ENCODE measurements at places on chromosomes 16 and 17.

DNA sequence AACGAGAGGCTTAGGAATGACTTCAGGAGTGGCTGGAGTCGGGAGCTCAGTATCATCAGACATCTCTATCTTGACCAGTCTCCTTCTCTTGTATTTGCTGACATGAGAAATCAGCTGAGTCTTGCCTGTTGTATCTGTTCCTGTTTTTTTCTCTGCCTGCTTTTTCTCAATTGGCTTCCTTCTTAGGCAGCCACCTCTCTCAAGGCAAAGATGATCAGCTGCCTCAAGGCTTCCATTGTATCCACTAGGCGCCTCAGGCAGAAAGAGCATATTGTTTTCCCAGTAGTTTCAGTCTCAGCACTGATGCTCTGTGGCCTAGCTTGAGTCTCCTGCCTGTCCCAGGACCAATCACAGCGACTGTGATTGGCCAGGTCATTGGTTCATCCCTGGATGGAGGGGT, 306.2 kb downstream of the CPPED1 start:
- DNase-seq: no peak

DNA sequence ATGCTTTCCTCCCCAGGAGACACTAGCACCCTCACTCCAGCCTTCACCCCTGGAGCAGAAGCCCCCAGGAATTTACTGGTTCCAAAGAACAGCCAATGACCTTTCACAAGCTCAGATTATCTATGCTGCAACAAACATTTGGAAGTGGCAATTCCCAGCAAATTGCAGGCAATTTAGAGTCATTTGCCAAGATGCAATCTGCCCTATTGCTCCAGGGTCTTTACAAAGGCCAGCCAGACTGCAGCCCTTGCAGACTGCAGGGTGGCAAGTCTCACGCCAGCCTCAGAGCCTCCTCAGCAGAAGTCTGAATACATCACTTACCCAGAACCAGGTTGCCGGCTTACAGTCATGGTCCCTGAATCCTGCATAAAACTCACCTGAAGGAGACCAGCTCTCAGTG, 21.8 kb downstream of the AXIN1 start:
- DNase-seq: no peak

GRCh38 chr17:9533441-9533840, 42.2 kb downstream of the STX8 start:
- DNase-seq: no peak

GRCh38 chr17:57985675-57985974, 2.4 kb downstream of the VEZF1 start:
- no peak for DNase-seq

DNA sequence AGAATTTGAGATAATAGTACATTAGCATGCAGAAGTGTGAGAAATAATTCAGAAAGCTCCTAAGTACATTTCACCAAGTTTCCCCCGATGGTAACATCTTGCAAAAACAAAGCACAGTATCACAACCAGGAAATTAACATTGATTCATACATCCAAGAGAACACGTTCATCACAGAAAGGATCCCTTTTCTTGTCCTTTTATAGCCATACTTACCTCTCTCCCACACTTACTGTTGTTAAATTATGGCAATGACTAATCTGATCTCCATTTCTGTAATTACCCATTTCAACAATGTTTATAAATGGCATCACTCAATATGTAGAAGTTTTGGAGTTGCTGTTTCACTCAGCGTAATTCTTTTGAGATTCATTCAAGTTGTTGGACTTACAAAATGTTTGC, 1260.0 kb downstream of the CDH8 start:
- no peak for DNase-seq

- no peak for DNase-seq
Observed at GRCh38 chr16:54265575-54266107, 20.9 kb downstream of the IRX3 start.

- no peak for DNase-seq
Observed at GRCh38 chr16:56835320-56835719, 29.7 kb upstream of the SLC12A3 start.

GRCh38 chr17:30519707-30520106, 42.5 kb downstream of the GOSR1 start:
- DNase-seq: peak; percentile 83

DNA sequence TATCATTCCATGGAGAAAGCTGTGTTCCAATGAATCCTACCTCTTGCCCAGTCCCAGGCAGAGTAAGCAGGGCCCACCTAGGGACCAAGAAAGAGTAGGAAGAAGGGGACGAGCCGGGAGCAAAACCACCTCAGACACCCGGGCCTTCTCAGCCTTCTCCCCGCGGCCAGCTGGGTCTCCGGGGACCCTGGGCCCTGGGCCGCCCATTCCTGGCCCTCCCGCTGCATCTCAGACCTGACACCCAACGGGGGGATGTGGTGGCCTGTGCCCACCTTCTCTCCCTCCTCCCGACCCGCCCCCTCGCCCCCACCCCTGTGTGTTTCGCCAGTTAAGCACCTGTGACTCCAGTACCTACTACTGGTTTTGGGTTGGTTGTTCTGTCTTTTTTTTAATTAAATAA, 11.4 kb upstream of the CACNG1 start:
- no peak for DNase-seq

DNA sequence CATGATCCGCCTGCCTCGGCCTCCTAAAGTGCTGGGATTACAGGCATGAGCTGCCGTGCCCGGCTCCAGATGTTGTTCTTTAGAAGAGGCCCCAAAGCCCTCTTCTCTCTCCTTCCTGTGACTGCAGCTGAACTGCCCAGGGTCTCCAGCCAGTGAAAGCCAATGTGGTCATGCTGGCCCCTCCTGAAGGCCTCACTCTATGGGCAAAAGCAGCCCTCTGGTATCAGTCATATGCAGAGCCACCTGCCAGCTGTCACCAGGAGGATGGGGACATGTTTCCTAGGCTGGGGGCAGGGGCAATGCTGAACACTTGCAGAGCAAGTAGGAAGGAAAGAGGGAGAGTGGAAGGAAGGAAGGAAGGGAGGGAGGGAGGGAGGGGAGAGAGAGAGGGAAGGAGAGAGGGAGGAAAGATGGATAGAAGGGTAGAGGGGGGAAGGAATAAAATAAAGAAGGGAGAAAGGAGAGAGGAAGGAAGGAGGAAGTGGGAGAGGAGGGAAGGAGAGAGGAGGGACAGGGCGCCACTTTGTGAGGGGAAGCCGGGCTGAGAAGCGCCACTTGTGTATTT, 36.0 kb downstream of the SOCS3 start:
- DNase-seq: no peak

GRCh38 chr16:75265911-75266701, 14.7 kb upstream of the BCAR1 start:
- DNase-seq: no peak

DNA sequence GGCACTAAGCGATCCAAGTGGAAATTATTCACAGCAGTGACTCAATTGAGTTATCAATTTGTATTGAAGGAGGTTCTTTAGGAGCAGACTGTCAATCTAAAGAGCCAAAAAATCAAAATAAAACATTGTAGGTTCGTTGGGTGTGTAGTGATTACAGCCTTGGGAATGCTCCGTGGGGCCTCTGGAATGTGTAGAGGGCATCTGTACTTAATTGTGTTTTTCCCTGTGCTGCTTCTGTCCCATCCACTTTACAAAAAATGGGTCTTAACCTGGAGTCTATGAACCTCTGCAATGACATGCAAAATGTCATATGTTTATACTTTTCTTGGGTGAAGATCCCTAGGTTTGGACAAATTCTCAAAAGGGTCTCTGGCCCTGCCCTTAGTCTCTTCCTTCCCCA, 215.1 kb downstream of the CCDC182 start:
- no peak for DNase-seq

- DNase-seq: no peak
Observed at GRCh38 chr16:47523342-47524006, 62.3 kb downstream of the PHKB start.

- DNase-seq: peak; percentile 93
Observed at GRCh38 chr17:13541032-13541480, 60.7 kb downstream of the HS3ST3A1 start.

DNA sequence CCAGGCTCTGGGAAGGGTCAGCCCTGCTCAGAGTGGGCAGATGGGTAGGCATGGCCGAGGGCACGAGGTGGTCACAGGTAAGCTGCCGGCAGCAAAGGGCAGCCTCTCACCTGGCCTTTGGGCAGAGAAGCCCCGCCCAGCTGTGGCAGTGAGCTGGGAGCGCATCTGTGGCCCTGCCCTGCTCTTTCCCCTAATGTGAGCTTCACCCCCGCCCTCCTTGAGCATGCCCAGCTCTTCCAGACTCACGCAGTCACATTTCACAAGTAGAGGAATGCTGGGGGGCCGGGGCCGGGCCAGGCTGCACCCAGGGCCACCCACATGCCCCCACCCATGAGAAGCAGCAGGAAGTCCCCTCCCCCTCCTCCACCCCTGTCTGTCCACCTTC, 40.7 kb upstream of the SLC38A10 start:
- DNase-seq: no peak

DNA sequence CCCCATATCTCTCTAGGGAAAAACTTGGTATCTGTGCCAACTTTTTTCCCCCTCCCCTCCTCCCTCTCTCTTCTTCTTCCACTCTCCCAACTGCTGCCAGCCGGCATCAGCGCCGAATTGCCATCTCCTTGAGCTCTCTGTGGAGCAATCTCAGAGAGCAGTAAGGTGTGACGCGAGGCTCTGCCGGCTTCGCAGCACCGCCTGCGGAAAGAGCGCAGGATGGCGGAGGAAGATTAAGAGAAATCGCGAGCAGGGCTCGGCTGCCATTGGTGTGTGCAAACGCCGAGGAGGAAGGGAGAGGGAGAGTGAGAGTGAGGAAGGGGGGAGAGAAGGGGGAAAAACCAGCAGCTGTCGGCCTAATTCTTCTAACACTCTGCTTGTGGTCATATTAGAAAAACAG, 44.2 kb downstream of the NEUROD2 start:
- no peak for DNase-seq

DNA sequence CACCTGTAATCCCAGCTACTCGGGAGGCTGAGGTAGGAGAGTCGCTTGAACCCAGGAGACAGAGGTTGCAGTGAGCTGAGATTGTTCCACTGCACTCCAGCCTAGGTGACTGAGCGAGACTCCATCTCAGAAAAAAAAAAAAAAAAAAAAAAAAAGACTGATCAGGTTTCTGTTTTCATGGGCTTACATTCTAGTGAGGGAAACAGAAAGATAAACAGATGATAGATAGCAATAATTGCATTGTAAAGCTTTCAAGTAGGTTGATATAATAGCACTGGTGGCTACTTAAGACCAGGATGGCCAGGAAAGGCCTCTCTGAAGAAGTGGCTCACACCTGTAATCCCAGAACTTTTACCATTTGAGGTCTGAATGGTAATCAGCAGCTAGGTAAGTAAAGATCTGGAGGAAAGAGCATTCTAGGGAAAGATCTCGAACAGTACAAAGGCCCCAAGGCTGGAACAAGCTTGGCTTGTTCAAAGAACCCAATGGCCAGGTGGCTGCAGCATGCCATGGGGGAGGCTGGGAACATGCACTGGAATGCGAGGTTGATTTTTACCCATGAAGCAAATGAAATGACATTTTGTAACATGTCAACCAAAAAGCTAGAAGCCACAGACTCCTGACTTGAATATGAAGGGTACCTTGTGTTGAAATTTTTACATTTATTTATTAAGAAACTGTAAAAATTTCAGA, 108.3 kb upstream of the DHX40 start:
- DNase-seq: no peak

DNA sequence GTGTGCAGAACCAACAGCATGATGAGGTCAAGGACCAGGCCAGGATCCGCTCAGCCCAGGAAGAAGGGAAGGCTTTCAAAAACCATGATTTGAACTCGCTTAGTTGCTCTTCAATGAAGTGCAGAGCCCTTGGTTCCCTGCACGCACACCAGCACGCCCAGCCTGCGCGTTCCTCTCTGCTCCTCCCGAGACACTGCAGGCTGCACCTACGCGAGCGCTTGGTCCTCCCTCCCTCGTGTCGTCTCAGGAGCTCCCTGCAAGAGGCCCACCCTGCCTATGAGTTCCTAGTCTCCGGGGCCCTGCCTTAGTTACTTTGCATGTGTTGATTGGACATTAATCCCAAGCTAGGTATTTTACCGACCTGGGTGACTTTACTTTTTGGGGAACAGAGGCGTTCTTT, 132.9 kb upstream of the TNRC6C start:
- DNase-seq: no peak

GRCh38 chr17:43457362-43457692, 26.4 kb upstream of the DHX8 start:
- no peak for DNase-seq

DNA sequence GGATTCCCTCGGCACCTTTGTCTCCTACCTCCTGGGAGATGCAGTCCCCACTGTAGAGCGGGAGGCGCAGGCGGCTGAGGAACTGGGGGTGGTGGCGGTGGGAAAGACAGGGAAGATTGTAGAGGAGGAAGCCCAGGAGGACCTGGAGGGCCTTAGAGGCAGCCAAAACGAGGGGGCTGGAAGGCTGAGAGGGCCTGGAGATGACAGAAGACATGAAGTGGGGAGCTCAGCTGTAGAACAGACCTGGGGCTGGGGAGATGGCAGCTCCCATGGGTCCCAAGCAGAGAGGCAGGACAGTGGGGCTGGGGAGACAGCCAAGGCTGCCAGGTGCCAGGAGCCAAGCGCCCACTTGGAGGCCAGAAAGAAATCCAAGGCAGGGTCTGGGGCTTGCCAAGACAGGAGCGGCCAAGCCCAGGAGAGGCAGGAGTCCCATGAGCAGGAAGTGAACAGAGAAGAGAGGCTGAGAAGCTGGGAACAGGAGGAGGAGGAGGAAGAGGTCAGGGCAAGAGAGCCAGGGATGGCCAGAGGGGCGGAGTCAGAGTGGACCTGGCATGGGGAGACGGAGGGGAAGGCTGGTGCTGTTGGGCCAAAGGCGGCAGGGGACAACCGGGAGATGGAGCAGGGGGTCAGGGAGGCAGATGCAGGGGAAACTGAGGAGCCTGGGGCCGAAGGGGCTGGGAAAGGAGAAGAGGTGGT, 803 bp downstream of the APOBR start:
- DNase-seq: no peak

DNA sequence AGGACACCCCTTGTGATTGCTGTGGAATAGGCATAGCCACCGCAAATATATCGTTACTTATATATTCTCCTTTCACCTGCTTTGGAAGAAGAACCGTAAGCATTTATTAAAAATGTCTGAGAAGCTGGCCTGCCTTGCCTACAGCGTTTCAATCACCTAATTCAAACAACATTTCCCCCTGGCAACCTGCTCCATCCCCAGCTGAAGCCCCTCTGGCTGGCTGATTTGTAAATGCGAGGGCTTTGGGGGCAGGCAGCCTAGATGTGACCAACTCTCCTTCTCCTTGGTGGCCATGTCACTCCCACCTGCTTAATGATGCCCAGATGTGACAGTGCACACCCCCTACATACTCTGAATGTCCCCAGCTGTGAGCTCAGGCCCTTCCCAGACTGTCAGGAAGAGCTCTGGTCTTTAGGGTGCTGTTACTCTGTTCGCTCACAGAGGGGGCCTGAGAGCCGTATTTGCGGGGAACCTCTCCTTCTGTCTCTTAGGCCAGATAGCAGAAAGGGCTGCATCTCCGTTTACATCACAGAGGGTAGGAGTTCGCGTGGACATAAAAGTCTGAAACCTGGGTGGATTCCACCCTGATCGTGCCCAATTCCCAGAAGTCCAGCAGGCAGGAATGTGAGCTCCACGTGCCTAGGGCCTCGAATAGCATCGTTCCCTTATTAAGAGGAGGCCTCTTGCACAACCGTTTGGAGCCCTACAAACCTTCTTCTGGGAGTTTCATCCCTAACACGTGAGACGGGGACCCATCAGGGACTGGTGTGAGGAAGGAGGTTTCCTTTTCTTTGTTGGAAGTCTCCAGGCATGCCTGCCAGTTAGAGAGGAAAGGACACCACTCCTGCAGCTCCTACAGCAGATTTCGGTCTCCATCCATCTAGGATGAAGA, 2.4 kb upstream of the SDK2 start:
- DNase-seq: no peak
